ENCODE measurements at places on chromosomes 6 and 20.

GRCh38 chr20:22368235-22368634 is 216.1 kb downstream of the FOXA2 start:
- no peak for DNase-seq

DNA sequence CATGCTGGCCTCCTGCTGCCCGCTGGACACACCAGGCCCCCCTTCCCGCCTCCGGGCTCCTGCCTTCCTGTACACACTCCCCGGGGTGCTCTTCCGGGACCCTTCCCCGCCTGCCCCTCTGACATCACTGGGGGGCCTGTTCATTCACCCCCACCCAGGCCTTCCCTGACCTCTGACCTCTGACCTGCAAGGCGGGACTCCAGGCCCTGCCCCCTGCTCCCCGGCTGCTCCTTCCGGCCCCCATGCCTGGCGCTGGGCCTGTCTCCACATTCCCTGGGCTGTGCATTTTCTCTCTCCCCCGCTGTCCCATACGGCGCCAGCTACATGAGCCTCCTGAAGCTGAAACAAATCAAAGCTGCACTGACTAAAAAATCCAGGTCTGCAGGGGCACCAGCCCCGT is 71.6 kb upstream of the GATA5 start:
- DNase-seq = no peak

DNA sequence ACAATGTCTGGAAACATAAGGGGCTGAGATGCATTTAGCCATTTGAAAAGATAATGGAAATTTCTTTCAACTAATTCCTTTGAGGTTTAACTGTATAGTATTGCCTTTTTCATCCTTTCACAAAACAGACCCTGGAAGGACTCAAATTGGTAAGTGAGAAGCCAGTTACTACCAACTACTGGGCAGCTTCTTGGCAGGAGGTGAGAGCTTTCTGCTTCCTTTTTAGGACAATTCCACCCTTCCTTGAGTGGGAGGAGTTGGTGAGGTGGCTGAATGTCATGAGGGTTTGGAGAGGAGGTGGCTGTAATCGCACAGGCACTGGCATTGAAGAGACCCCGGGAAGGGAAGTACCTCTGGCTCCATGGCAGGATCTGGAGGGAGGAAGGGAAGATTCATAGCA is 341.1 kb downstream of the NRN1 start:
- no peak for DNase-seq

GRCh38 chr6:30216096-30216495 is 2.9 kb upstream of the TRIM26 start:
- DNase-seq = no peak

DNA sequence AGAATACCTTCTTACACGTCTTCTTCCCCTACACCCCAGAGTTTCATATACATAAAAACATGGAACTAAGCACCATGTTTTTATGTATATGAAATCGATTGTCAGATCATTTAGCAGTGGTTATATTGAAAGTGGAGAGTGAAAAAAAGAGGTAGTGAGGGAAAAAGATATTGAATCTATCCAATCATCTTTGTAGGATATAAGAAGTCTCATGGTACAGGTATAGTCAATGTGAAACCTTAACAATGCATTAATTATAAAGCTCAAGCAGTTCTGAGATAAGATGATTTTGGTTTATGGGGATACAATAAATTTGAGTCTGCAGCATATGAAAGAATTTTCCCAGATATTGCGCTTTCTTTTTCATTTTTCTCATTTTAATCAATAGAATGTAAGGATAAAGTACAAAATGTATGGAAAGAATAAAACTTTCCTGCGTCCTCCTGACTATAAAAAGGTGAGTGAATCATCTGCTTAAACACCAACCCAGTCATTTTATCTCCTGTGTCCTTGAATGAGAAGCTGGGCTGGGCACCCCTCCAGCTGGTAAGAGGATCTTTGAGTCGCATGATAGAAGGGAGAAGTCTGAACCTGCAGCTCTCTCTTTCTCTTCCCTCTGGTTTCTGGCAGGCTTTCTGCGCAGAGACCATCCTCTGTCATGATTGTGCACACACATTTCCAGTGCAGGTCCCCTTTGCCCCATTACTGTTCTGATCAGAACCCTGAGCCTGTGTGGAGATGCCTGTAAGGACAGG is 28.1 kb upstream of the AKIRIN2 start:
- DNase-seq = no peak

- DNase-seq = no peak
Observed at GRCh38 chr20:57716202-57716601, 6.4 kb upstream of the PMEPA1 start.

DNA sequence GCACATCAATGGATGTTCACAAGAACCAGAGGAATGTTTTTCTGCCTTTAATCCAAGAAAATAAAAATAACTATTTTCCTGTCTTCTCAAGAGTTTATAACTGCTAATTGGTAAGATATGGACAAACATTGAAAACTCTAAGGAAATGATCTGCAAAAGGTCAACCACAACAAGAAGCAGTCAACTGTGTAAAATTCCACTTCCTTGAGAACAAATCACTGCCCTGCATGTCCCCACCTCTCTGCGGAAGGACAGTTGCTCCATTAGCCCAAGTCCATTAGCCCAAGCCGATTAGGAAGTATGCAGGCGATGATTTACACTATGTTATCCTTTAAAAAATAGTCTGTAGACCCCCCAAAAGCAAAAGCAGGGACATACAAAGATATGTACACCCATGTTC is 27.6 kb downstream of the SLC22A23 start:
- no peak for DNase-seq

GRCh38 chr20:59644371-59644939 is 40.1 kb downstream of the PHACTR3 start:
- no peak for DNase-seq

- DNase-seq = no peak
Observed at GRCh38 chr20:6115221-6115895, 7.5 kb downstream of the FERMT1 start.

DNA sequence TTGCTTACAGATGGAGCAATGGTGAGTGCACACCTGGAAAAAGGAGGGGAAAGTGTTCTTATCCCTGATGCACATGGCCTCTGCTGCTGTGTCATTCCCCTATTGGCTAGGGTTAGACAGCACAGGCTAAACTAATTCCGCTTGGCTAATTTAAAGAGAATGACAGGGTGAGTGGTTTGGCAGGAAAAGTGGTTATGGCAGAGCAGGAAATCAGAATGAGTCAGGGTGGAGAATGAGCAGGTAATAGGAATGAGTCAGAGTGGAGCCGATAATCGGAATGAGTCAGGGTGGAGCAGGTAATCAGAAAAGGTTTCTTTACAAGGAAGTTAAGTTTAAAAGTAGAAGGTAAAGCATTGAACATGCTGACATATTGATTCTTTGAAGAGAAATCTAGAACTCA is 355.5 kb upstream of the HTR1E start:
- DNase-seq = no peak

GRCh38 chr6:106520711-106521401 is 108.4 kb downstream of the RTN4IP1 start:
- DNase-seq = peak; percentile 83

DNA sequence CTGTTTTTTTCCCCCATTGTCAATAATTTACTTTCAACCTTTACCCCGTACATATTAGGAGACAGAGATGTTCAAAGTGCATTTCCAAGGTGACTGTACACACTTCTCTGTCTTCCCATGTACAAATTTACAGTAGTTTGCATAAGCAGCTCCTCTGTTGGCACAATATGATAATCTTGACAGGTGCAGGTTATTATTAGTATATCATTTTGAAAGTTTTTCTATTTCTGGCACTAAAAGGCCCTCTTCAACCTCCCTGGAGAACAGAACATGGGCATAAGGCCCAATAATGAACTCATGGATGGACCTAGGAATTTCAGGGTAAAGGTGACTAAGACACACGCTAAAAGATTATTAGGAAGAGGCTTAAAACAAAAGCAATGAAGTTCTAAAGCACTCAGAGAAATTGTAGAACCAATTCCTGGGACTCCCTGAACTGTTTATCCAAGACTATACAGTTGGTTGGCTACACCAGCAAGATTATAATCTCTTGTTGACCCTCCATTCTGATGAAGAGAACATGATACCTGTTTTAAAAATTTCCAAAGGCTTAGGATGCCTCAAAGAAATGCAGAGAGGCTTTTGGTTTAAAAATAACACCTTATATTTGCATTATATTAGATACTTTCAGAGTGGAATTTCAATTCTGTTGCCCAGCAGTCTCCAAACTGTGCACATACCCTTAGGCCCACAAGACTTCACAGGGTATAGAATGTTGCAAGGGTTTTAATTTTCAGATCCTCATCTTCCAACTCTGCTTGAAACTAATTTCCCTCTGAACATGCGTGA is 1.1 kb downstream of the AIG1 start:
- no peak for DNase-seq

GRCh38 chr6:153309651-153310050 is 178.6 kb upstream of the RGS17 start:
- no peak for DNase-seq

DNA sequence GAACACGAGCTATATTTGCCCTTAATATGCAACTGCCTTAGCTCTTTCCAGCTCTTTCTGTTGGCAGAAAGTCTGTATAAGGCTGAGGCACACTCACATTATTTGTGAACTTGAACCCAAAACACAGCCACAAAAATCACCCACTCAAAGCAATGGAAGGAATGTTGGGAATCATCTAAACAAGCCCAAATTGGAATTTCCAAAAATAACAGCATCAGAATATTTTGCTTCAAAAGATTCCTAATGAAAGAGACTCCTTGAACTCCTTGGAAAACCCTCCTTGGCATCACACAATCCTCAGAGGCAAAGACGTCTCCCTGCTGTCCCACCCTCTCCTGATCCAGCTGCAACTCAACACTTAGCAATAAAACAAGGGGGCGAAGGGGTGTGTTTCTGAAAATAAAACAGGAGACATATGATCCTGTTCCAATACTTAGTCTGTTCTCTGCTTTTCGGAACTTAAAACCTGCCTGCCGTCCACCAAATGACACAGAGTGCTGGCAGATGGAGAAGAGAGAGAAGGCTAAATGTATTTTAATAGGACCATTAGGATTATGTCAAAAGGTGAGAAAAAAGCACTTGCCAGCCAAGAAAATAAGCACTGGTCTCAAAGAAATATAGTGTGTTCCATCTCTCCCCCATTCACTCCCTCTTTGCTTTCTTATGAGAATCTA is 320.7 kb upstream of the JARID2 start:
- no peak for DNase-seq

- DNase-seq = no peak
Observed at GRCh38 chr20:49914310-49915117, 815 bp downstream of the SPATA2 start.

Data from CD4-positive, alpha-beta T cell treated with Interleukin-6 for 4 hours (primary cell).